MV-4-11 (cell line): ENCODE measurements at places on chromosomes 3 and 15.

- DNase-seq: no peak
These were observed 289.3 kb downstream of the EPHB1 start for GRCh38 chr3:135084405-135084804.

DNA sequence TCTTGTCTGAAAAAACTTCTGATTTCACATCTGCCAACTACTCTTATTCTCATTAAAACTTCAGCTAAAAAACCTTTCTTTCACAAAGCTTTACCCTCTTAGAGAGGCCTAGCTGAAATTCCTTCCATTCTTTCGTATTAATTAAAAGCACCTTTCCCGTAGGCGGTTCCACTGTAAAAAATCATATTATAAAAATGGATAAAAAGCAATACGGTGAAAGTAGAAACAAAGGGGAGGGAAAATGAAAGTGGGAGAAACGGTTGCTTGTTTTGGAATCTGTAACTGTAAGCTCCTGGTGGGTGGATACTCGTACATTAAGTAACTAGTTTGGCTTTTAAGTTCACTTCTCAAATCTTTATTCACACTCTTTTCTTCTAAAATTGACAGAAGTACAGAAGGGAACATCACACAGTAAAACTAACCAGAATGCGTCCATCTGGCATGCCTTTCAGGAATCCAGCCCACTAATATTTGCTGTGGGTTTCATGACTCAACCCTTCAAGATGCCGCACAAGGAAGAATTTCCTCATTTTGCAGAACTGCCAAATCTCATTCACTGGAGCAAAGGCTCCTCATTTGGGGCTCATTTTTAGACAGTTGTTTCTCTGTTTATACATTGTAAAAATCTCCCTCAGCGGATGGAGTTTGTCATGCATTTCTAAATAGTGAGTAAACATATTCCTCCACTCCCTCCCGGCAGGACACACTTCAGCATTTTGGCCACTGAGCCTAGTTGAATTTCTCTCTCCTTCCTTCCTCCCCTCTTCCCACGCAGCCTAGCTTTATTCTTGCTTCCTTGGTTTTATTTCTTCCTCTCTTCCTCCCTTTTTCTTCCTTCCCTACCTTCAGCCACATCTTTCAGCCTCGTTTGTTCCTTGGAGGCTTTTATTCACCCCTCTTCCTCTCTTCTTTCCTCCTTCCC, 419.5 kb upstream of the NAALADL2 start:
- DNase-seq: peak; percentile 89

- no peak for DNase-seq
These were observed 19.2 kb downstream of the DYNC1LI1 start for GRCh38 chr3:32551496-32551895.

GRCh38 chr15:68979816-68980215, 34.7 kb upstream of the NOX5 start:
- no peak for DNase-seq

- DNase-seq: no peak
These were observed 39.3 kb downstream of the CCR3 start for GRCh38 chr3:46281551-46281950.

GRCh38 chr3:113136071-113136470, 75.3 kb upstream of the BOC start:
- peak; percentile 10 for DNase-seq

- DNase-seq: peak; percentile 49
These were observed 142.7 kb upstream of the IGF1R start for GRCh38 chr15:98505611-98506031.

GRCh38 chr15:86541540-86541939, 461.9 kb downstream of the AGBL1 start:
- no peak for DNase-seq

DNA sequence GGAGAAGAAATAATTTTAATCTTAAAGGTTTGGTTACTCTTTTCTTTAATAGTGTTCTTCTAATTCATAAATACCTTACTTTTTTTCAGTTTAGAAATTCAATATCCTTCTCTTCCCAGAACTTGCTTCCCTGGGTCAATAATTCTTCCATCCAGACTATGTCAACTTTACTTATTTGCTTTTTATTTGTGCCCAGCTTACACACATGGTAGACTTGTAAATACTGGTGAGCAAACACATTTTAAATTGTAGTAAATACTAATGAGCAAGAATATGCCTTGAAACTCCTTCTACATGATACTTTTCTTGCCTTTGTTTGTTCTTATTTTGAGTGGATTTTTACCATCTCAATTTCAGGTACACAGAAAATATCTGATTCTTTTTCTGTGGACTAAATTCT, 33.7 kb downstream of the SST start:
- no peak for DNase-seq

- no peak for DNase-seq
These were observed 357.9 kb downstream of the LSAMP start for GRCh38 chr3:116087426-116087825.

- no peak for DNase-seq
These were observed 65.4 kb downstream of the CMSS1 start for GRCh38 chr3:99883138-99883461.

- DNase-seq: no peak
These were observed 12.0 kb downstream of the FSTL1 start for GRCh38 chr3:120438665-120439370.

GRCh38 chr15:70382009-70382749, 284.5 kb upstream of the TLE3 start:
- DNase-seq: no peak

DNA sequence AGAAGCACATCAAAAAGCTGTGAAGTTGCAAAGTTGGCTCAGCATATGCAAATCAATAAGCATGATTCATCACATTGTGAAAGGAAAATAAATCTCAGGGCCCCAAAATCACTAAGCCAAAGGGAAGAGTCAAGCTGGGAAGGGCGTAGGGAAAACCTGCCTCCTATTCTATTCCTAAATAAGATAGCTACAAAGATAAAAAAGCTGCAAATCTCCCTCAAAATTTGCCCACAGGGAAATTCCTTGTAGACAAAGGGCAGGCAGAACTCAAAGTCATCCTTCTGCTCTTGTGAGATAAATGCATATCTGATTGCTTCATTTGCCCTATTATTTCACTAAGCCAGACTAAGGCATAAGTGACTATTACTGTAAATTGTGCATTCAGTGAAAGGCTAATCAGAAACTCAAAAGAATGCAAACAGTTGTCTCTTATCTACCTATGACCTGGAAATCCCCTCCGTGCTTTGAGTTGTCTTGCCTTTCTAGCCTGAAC, 30.5 kb upstream of the CCNL1 start:
- no peak for DNase-seq

DNA sequence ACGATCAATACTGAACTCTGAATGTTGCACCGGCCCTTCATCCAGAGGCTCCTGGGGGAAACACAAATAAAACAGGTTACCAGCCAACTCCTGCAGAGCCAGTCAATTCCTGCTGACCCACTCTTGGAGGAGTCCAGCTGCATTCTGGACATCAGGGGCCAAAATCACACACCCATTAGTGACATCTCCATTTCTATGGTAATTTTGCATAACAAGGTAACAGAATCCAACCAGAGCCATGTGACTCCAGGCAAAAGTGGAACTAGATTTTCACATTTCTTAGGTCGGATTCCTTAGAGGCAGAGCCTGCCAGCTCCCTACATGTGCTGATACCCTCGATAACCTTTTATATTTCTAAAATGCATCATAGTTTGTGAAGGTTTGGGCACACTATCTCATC, 119.2 kb upstream of the CTNNB1 start:
- DNase-seq: no peak

DNA sequence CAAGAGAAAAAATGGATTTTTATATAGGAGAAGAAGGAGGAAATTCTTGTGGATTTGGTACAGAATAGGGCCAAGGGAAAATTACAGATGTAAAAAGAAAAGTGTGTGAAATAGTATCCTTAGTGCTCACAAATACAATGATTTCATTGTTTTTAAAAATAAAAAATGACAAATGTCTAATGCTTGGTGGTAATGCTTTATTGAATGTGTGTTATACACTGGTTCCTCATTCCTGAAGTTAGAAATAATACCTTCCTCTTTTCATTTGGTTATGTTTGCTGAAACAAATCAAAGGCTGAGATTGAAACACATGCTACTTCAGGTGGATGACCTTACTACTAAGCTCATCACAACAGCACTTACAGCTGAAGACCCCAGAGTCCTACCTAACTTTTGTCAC, 37.7 kb upstream of the CCR2 start:
- DNase-seq: peak; percentile 65

- peak; percentile 28 for DNase-seq
These were observed 180.0 kb downstream of the KCNAB1 start for GRCh38 chr3:156300371-156300770.

GRCh38 chr3:81684751-81685395, 76.6 kb downstream of the GBE1 start:
- peak; percentile 7 for DNase-seq

- DNase-seq: no peak
These were observed 28.0 kb downstream of the ARHGAP31 start for GRCh38 chr3:119322021-119322834.

DNA sequence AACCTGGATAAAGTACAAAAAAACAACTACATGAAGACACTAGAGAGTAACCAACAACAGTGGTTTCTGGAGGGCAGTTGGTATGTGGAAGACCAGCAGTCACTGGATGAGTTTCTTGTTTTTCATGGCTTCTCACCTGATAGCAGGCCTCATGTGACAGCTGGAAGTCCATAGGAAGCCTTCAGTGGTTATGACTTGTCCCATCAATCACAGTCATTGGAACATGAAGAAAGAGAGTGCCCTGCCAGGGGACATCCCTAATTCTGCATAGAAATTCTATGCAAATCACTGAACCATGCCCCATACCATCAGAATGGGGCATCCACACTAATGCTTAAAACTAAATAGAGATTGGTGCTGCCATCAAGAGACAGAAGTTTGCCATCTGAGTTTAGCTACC, 81.6 kb downstream of the AKAP13 start:
- DNase-seq: no peak

DNA sequence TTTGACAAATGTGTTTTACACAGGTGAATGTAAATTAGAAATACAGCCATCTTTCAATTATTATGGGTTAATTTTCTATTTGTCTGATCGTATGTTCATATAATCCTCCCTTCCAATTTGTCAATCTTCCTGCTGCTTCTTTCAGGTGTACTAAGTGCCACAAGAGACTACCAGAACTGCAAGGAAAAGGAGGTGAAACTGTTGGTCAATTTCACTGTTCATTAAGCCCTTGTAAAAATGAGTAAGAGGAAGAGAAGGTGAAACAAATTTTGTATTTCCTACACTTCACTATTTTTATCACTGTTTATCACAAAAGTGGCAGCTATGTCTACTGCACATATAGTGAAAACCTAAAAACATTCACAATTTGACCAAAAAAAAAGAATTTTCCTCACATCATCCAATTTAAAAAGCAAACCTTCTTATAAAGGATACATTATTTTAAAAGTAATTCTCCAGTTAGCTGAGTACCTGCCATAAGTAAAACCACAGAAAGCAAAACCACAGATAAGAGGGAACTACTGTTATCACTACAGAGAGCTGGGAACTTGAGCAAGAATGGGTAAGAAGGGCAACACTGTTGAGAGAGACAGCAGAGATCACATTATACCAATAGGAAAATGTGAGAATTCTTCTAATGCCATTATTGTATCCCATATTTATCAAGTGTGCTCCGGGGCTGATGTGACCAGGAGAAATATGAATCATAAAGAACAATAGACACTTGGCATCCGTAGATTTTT, 163.0 kb downstream of the TBC1D5 start:
- DNase-seq: peak; percentile 51
